ENCODE measurements at places on chromosomes 16 and 17.

DNA sequence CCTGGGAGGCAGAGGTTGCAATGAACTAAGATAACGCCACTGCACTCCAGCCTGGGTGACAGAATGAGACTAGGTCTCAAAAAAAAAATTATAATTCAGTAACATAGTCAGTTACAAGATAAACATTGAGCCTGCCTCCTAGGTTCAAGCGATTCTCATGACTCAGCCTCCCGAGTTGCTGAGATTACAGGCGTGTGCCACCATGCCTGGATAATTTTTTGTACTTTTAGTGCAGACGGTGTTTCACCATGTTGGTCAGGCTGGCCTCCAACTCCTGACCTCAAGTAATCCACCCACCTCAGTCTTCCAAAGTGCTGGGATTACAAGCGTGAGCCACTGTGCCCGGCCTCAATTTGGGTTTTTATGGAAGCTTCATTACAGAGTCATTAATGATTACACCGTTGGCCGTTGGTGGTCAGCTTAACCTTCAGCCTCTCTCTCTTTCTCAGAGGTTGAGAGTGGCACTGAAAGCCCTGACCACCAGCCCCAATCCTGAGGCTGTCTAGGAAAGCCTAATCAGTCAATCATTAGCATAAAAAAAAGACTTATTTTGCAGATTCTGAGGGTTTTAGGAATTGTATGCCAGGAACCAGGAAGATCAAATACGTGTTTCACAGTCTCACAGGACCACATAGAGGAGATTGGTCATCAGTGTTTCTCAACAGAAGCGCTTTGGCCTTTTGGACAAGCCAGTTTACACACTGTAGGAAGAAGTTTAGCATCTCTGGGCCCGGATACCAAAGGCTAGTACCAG lies 1.3 kb upstream of the LRRC37A3 start:
- DNase-seq = no peak

DNA sequence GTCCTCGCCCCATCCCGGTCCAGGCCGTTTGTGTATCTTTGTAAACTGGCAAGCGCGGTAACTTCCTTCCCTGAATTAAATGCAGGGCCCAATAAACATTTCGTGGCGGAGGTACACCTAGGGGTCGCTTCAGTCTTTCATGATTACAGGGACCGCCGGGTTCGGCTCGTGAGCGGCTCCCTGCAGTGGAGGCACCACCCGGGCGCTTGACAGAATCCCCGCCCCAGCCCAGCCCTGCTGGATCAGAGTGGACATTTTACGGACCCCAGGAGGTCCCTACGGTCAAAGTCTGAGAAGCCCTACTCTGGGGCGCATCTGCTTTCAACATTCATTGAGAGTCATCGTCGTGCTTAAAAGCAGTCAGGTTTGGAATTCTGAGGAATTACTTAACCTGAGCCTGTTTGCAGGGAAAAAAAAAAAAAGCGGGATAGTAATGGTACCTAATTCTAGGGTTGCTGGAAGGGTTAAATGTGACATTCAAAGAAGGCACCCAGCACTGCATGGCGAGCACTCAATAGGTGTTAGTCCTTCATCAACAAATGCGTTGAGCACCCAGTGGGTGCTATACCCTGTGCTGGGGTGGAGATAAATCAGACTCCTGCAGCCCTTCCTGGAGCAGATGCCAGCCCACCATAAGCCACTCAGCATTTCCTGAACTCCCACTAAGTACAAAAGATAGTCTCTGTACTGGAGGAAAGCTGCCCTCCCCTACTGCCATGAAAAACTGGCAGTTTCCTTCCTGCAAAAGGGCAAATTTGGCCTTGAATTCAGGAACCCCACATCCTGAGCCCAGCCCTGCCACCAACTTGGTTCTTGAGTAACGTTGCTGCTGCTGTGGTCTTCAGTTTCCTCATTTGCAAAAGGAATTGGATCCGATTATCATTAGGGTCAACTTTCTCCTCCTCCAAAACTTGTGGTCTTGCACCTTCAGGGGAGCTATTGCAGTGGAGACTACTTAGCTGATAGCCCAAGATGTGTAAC lies 658 bp upstream of the DUSP3 start:
- DNase-seq = no peak

DNA sequence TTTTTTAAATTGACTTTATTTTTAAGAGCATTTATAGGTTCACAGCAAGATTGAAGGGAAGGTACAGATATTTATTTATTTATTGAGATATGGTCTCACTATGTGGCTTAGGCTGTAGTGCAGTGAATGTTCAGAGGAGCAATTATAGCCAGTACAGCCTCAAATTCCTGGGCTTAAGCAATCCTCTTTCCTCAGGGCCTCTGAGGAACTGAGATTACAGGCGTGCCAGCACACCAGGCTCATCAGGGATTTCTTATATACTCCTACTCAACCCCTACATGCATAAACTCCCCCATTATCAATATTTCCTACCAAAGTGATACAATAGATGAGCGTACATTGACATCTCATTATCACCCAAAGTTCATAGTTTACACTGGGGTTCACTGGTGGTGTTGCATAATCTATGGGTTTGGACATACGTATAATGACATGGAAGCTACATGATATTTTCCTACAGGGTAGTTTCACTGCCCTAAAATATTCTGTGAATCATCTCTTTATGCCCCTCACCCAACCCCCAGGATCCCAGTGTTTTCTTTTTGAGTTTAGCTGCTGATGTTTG lies 33.5 kb downstream of the HS3ST3B1 start:
- DNase-seq = no peak

DNA sequence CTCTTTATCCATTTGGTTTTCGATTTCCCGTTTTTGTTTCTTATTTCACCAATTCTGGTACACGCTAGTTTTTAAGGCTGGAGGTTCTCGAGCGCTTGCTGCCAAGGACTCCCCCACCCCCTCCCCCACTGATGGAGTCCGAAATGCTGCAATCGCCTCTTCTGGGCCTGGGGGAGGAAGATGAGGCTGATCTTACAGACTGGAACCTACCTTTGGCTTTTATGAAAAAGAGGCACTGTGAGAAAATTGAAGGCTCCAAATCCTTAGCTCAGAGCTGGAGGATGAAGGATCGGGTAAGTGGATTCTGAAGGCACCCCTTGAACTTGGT lies 825 bp downstream of the RPTOR start:
- DNase-seq = no peak

- no peak for DNase-seq
Measured at GRCh38 chr16:24967074-24967473, 48.1 kb downstream of the ARHGAP17 start.

GRCh38 chr16:28482026-28482425 lies 9.8 kb downstream of the CLN3 start:
- no peak for DNase-seq

- DNase-seq = no peak
Measured at GRCh38 chr17:66491213-66491612, 188.8 kb downstream of the PRKCA start.

DNA sequence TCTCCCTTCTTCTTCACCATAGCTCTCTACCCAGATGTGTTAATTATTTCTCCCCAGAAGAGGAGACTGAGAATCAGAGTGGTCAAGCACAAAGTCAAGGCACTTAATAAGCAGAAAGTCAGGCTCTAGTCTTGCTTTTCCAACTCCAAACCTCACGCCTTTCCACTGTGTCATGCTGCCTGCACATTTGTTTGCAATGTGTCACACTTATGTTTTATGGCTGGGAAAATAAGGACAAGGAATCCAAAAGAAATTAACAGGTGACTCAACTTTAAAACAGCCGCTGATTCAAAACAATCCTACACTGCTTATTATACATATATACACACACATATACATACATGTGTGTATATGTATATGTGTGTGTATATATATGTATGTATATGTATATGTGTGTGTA lies 255.7 kb upstream of the DYNLRB2 start:
- DNase-seq = no peak

DNA sequence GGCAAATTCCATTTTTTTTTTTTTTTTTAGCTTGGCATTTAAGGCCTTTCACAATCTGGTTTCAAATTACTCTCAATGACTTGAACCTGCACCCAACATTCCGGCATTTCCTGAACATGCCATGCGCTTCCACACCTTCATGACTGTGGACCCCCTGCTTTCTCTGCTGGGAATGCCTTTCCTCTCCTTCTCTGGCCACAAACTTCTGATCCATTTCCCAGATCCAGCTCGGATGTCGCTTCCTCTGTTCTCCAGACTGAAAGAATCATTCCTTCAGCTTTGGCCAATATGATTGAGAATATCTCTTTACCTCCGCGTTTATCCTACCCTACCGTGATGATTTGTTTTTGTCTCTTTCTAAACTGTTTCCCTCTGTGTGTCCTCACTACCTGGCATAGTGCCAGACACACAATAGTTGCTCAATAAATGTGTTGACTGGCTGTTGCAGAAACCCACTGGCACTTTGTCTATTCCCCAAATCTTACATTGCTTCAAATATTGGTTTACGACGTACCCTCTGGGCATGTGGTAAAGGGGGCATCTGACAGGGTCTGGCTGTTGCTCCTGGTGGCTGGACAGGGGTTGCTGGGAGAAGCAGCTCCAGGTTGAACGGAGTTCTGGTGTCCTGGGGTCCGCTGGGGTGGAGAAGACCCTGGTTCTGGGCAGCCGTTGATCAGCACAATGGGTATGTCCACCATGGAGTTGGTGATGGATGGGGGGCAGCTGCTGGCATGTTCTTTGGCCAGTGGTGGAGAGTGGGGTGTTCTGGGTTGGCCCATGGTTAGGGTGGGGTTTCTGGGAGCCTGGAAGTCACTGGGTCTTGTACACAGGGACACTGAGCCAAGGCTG lies 14.7 kb downstream of the TNS4 start:
- DNase-seq = no peak

DNA sequence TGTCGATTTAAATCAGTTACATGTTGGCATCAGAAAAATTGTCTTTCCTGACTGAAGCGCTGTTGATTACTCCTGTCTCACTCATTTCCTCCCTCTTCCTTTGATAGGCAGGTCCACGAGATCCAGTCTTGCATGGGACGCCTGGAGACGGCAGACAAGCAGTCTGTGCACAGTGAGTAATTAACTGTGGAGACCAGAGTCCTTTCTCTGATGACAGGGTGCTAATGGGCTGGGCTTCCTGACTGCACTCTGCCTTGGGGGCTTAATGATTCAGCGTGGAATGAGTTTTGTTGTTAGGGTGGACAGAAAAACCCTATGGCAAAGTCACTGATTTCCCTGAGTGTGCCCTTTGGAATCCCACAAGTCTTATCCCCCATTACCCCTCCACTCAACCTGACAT lies 6.5 kb downstream of the GOSR2 start:
- no peak for DNase-seq

DNA sequence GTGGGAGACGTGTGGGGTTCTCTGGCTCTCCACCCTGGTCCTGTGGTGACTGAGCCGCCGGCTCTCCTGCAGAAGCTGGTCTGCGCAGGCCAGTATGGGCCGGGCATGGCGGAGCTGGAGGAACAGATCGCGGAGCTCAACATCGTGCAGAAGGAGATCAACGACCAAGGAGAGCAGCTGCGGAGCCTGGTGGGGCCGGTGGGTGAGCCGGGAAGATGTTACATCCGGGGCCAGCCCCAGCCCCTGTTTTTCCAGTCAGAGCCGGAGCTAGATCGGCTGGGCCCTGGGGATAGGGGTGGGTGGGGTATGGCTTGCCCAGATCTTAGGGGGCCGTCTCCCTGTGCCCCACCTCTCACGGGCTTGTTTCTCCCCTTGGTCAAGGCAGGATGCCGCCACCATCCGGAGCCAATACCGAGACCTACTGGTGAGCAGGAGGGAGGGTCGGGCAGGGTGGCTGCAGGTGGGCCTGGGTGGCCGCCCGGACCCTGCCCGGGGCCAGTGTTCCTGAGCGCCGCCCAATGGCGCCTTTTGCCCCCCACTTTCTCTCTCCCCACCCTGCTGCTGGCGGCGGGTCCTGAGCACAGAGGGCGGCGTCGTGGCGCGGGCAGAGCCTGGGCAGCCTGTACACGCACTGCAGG lies 5.0 kb downstream of the EVPLL start:
- DNase-seq = no peak

- no peak for DNase-seq
Measured at GRCh38 chr16:15975172-15975571, 25.8 kb downstream of the ABCC1 start.

DNA sequence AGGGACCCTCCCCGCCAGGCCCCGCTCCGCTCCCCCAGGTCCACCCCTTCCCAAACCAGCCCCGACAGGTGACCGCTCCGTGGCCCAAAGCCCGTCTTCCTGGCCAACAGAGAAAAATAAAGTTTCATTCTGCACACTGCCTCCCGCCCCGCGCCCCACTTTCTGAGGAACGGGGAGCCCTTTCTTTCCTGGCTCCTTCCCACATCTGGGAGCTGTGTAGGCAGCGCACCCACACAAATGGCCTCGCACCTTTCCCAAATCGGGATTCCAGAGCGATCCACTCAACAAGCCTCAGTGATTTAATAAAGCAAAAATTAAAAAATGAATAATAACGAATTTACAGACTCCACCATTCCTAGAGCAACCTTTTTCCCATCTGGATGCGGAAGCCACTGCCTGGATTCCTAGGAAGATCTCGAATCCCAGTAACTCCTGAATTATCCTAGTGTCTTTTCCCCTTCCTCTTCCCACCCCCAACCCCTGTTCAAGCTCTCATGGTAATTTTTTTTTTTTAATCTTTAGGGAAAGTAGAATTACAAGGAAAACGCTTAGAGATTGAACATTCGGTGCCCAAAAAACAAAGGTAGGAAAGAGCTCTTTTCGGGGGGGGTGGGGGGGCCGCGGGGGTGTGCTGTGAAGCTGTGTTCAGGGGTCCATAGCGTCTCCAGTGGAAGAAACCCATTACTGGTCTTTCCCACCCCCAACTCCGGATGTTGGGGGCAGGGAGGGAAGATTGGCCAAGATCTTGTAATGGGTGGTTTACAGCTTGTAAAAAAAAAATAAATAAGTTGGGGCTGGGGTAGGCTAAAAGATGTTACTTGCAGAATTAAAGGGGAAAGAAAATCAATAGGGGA lies 1.6 kb downstream of the IGF2BP1 start:
- DNase-seq = no peak

- DNase-seq = no peak
Measured at GRCh38 chr16:84739349-84740124, 39.7 kb downstream of the USP10 start.

- DNase-seq = no peak
Measured at GRCh38 chr17:59190806-59191205, 19.0 kb upstream of the SMG8 start.

- no peak for DNase-seq
Measured at GRCh38 chr16:57536306-57537193, at the start of gene CCDC102A. Gene CCDC102A (minus strand): TSS chr16:57536571. CDS start chr16:57529177, 7,394 bp downstream.

- no peak for DNase-seq
Measured at GRCh38 chr17:45233423-45233924, 11.8 kb downstream of the FMNL1 start.

GRCh38 chr17:146546-146945 lies 9.2 kb downstream of the SCGB1C2 start:
- DNase-seq = no peak

- DNase-seq = no peak
Measured at GRCh38 chr17:18987230-18987610, 17.3 kb downstream of the FAM83G start.

- DNase-seq = no peak
Measured at GRCh38 chr17:82230609-82231311, 1.9 kb downstream of the SLC16A3 start.

Data from NCI-H187 treated with DMSO at 0.1 percent for 48 hours (cell line).